ENCODE measurements at places on chromosomes 1 and 21.

DNA sequence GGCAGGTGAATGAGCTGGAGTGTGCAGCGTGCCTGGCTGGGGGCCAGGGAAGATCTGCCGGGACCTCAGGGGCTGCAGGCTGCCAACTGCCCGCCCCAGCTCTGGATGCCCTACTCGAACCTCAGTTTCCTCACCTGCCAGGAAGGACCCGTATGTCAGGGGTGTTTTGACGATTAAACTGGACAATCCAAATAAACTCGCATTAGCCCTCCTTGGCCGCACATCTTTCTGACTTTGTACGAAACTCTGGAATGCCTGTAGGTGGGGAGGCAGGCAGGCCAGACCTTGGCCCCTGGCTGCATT is 8.3 kb upstream of the ZNF669 start:
- DNase-seq, result no peak

DNA sequence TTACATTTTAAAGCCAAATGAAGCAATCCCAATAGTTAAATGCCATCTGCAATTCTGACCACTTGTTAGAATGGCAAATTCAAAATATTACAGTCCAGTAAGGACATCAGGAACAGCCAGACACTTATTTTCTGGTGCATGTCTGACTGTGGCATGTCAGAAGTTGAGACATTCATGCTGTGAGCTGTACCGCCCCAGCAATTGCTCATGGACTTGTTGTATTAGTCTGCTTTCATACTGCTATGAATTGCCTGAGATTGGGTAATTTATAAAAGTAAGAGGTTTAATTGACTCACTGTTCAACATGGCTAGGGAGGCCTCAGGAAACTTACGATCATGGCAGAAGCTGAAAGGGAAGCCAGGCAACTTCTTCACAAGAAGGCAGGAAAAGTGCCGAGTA is 19.1 kb downstream of the DDAH1 start:
- DNase-seq, result no peak

DNA sequence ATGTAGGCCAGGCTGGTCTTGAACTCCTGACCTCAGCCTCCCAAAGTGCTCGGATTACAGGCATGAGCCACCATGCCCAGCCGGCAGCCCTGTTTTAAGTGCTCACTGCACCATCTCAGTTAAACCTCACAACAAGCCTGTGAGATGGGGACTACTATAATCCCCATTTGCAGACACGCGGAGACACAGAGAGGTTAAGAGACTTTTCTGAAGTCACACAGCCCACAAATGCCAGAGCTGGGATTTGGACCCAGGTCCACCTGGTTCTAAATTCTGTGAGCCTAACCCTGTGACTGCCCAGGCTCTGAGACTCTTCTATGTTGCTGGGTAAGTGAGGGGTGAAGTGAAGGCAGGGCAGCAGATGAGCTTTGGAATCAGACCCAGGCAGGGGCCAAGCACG is 6.4 kb downstream of the PADI1 start:
- no peak for DNase-seq

DNA sequence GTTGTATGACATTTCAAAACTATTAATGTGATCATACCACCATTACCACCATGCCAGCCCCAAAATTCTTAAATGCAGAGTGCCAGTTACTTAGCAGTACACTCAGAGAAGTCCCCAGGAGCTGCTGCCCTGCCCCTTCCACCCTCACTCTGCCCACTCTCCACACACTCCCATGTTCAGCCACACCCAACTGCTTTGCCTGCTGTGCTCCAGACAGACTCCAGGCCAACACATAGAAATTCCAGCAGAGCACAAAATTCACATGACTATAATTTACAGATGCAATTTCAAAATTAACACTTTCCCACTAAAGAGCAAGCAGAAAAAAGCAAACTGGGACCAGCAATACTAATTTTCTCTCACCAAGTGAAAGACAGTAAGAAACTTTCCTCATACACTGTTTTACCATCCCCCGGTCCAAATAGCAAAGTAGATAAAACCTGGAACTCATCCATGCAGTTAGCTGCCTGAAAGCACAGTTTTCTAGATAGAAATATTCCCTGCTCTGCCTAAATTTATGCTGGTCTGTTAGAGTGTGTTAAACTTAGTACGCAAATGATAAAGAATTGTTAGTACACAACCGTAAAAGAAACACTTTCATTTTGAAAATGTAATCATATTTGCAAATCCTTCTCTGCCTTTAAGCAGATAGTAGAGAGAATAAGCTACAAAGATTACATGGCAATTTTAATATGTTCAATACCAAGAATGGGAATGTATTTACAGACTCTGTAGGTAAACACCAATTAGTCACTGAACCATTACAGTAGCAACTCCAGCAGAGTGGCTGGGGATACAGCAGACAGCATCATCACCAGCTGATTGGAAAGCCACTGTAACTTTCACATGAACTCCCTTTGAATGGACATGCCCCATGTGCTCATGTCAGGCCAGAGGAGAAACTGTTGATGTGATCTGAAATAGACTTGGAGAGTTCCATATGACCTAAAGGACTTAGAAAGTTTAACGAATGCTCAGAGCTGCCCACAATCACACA is 176.5 kb downstream of the VAV3 start:
- no peak for DNase-seq

GRCh38 chr1:111252786-111253185 is 25.3 kb downstream of the CHI3L2 start:
- no peak for DNase-seq

DNA sequence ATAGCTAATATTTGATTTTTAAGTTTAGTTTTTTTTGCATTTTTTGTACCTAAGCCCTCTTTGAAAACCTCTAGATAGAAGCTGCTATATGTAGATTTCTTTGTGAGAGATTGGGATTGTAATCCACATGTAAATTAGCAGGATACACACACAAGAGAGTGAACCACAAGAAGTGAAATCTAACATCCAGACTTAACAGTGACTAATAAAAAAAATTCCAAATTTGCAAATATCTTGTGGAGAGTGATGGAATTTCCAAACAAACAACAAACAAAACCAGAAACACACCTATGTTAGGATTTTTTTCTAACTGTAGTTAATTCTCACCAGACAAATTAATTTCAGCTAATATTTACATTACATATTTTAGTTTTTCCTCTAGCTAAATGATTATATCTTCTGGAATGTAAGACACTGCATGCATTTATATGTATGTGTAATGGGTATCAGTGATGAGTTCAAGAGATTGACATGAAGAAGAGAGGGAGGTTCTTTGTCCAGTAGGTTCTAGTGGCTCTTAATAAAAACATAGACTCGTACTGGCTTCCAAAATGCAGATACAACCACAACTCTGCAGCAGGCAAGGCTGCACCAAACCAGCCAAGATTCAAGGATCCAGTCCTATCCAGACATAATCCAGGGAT is 12.8 kb downstream of the CLDN17 start:
- DNase-seq, result no peak
